Spleen (tissue), 13 donors: ENCODE measurements at places on chromosomes 2 and 18. TPM values are rescaled to one million over a fixed set of nuclear protein-coding genes. Genes with fewer than 3 reads are reported as not detected.

DNA sequence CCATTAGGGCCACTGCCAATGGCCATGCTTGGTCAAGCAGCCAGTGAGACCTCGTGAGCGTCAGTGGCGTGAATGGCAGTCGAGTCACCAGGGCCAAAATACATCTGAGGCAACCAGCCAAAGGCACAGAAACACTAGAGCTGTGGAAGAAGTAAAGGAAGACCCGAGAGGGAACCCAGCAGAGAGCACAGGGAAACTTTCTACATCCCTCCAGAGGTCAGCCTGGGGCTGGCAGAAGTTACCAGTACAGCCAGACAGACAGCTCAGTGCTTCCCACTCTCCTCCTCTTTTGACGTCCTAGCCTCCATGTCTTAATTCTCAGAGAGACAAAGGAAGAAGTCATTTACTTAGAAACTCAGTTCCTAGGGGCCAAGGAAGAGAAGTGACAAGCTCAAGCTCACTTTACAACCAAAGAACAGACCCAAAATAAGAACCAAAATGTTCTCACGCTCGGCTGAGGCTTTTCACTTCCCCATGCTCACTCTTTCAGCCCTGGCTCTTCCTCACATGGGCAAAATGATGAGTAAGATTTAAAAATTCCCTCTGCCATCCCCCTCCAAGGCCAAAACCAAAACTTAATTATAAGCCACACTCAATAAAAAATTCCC lies 8.7 kb downstream of the CYRIA start:
- no peak for DNase-seq

- DNase-seq: no peak
These were observed 21.7 kb downstream of the COX7A2L start for GRCh38 chr2:42339191-42339912.

DNA sequence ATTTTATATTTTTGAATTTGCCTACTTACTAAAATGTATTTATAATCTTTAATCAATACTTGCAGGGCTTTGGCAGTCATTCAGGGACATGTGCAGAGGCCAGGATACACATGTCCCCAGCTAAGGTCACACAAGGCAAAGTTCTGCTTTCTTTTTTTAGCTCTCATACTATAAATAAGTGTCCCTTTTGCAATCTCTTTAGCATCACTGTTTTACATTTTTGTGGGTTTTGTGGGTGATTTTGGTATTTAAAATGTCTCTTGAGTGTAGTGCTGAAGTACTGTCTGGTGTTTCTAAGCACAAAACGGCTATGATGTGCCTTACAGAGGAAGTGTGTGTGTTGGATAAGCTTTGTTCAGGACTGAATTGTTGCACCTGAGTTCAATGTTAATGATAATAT lies 309.0 kb upstream of the GULP1 start:
- no peak for DNase-seq

DNA sequence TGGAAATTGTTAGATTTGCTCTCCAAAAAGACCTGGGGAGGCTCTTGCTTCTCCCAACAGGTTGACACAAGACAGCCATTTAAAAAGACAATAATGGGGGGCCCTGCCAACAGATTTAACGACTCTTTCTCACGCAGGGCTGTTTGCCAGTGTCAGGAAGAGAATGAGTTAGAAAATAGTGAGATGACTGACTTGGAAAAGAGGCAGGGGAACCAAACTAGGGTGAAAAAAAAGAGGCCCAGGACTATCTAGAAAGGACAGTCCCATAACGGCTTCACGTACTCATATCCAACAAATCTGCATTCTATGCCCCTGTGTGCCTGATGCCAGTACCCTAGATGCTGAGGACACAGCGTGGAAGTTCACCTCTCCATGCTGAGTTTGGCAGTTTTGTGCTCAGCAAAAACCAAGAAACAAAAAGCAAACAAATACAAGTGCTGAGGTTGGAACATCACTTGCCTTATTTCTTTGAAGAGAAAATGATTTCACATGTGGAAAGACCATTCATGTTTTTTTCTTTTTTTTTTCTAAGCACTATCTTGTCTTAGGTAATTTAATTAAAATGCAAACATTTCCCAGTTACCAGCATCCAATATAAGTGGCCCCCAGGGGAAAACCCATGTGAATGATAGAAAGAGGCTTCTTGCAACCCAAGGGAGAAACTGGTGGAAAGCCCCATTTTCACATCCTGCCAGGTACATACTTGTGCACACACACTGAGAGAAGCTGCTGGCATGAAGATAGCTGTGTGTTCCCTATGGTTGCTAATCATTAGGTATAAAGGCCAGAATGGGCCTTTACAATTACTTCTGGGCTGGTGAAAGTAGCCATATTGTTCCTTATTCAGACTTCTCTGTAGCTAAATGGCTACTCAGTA lies 10.6 kb upstream of the WIPF1 start:
- DNase-seq: no peak

DNA sequence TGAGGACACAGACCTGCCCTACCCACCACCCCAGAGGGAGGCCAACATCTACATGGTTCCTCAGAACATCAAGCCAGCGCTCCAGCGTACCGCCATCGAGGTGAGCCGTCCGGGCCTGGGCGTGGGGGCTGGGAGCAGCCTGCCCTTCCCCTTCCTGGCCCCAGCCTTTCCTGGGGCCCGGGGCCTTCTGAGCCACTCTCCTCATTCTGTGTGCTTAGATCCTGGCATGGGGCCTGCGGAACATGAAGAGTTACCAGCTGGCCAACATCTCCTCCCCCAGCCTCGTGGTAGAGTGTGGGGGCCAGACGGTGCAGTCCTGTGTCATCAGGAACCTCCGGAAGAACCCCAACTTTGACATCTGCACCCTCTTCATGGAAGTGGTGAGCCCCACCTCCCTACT lies 157.9 kb downstream of the DYSF start:
- no peak for DNase-seq

DNA sequence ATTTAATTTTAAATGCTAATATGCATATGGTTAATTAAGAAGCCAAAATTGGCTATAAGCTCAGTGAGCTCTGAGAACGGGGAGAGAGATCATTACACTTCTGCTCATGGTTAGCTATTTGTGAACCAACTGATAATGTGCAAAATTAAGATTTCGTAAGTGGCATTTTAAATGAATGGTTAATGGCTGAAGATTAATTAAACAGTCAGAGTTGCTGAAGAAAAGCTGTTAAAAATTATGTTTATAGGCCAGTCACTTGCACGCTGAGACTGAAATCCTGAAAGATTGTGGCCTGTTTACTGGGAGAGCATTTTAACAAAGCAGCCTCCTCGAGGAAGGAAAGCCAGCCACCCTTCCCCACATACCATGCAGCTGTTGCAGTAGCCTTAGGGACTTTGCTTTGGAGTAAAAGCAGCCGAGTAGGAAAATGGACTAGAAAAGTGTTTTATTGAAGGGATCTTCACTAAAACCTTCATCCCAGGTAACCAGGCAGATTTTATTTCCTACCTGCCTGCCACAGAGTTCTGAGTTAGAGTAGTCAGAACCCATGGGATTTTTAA lies 218.8 kb upstream of the NRP2 start:
- DNase-seq: no peak

DNA sequence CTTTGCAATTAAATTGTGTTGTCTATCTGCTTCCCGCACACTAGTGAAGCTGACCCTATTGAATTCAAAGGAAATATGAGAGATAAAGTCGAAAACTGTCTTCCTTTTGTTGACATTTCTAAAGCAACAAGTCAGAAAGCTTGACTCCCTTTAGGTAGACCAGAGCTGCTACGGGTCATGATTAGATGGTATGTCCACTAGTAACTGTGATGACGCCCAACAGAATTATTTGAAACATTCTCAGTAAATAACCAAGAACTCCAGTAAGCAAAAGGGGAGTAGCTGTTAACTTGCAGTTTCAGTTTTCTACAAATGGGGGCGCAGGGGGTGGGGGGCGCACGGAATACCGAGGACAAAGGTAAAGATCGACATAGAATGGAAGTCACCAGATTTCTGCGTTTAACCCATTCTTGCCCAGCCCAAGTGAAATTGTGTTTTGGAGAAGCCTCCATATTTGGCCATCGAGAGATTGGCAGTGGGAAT lies 56.4 kb downstream of the CRIM1 start:
- DNase-seq: no peak

DNA sequence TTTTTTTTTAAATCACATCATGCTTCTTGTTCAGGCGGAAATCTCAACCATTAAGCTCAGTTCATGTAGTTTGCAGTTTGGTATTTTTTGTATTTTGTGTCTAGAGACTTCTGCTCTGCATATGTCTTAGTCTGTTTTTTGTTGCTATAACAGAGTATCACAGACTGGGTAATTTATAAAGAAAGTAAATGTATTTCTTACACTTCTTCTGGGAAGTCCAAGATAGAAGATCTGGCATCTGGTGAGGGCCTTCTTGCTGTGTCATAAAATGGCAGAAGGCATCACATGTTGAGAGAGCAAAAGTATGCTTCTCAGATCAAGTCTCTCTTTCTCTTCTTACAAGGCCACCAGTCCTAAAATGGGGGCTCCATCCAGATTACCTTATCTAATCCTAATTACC lies 208.2 kb downstream of the CTNNA2 start:
- no peak for DNase-seq

DNA sequence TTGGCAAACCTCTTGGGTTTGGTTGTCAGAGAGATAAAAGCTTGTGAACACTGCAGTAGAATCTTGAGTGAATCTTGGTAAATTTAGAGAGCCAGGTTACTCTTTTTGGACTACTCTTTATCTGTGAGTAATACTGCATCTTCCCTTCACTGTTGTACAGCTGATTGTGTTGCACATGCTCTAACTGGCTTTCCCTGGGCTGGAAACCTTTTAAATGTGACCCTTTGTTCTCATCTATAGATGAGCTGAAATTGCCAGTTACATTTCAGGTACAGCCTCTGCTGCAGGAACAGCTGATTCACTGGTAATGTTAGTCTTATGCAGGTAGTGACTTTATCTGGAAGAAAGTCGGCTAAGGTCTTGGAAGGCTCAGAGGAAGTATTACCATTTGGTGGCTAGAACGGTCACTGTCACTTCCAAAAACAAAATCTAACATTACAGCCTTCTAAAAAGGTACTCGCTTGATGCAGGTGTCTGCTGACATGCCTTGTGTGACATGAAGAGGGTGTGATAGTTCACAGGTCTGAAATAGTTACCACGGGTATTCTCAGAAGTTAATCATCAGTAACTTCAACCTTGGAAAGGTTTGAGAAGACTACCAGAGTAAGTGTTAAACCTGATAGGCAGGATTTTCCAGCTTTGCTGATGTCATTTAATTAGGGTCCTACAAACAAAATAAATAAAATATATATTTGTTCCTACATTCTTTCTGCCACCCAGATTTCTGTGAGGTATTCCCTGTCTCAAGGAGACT lies 851.1 kb downstream of the SLC4A3 start:
- no peak for DNase-seq

DNA sequence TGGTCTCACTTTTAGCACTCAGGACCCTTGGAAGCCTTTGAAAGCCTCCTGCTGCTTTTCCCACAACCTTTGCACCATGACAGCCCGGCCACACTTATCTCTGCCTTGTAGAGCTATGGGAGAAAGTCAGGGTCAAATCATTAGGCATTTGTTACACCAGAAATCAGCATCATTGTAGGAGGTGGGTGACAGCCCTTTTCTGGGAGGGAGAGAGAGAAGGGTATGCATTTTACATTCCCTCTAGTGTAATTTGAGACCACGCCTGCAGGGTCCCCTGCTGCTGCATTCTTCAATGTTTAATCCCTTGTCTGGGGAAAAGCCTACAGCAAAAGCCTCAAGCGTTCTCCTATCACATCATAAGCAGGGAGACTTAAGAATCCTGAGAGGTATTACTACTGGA lies 766.8 kb upstream of the FAM98A start:
- DNase-seq: no peak

DNA sequence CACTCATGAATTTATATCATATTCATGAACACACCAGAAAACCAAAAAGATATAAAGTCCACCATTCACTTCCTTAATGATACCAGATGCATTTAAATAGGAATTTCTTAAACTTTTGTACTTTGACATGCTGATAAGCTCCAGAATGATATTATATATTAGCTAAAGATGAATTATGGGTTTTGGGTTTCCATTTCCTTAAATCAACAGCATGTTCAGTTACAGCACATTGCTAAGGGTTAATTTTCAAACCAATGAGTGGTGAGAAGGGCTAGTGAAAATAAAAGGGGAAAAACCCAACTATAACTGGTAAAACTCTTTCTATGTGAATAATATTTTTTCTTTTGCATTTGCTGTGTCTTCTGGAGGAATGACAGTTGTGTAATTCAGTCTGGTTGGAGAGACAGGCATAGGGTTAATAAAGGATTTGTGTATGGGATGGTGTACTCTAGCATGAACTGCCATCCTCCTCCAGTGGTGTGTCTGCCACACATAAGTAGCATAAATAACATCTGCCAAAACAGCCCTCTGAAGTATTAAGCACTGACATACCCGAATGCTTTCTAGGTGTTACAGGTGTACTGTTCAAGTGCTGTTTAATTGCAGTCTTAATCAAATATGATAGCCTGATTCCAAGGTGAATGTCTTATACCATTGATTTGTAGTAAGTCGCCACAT lies 19.3 kb upstream of the CPS1 start:
- DNase-seq: no peak

DNA sequence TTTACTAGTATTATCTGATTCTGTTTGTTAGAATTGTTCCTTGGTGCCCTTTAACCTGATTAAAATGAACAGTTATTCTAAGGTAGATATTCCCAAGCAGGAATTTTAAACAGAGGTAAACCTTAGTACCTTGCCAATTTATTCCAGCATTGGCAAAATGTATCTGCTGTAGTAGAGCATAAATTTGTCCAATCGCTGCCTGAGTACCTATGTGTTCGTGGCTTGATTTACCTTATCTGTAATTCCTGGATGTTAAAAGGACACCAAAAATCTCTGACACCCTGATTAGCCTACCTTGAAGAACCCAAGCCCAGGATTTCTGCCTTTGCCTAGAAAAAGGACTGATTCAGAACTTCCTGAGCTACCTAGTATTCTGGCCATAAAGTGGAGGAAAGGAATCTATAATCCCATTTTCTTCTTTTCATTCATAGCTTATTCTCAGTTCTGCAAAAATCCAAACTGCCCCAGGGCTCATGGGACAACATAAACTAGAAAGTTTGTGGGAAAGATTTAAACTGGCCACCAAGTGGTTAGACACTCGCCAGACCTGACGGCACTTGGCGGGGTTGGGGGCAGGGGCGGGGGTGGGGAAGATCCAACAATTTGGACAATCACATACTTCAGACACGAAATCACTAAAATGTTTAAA lies 16.2 kb upstream of the ZCCHC2 start:
- DNase-seq: no peak

- DNase-seq: no peak
These were observed 126.9 kb upstream of the CTDP1 start for GRCh38 chr18:79552696-79553095.

- no peak for DNase-seq
These were observed 372.1 kb upstream of the TMEFF2 start for GRCh38 chr2:192566863-192567262.

- DNase-seq: no peak
These were observed 160.1 kb upstream of the RASGRP3 start for GRCh38 chr2:33316328-33316727.

AGXT gene
- 4.2 TPM for total RNA-seq

KCTD1 gene
- 7.2 TPM for total RNA-seq

TRABD2A gene
- total RNA-seq: 9.3 TPM

STON1 gene
- 31.0 TPM for total RNA-seq

FAM110C gene
- 2.2 TPM for total RNA-seq

HRH4 gene
- 1.8 TPM for total RNA-seq
